ENCODE measurements at places on chromosomes 6 and 20. TPM values are rescaled to one million over a fixed set of nuclear protein-coding genes. Genes with fewer than 3 reads are reported as not detected.

SLC13A3 gene
- total RNA-seq: not detected

- DNase-seq: peak; percentile 38
Measured at GRCh38 chr6:129369737-129370136, 340.2 kb downstream of the ARHGAP18 start.

DNA sequence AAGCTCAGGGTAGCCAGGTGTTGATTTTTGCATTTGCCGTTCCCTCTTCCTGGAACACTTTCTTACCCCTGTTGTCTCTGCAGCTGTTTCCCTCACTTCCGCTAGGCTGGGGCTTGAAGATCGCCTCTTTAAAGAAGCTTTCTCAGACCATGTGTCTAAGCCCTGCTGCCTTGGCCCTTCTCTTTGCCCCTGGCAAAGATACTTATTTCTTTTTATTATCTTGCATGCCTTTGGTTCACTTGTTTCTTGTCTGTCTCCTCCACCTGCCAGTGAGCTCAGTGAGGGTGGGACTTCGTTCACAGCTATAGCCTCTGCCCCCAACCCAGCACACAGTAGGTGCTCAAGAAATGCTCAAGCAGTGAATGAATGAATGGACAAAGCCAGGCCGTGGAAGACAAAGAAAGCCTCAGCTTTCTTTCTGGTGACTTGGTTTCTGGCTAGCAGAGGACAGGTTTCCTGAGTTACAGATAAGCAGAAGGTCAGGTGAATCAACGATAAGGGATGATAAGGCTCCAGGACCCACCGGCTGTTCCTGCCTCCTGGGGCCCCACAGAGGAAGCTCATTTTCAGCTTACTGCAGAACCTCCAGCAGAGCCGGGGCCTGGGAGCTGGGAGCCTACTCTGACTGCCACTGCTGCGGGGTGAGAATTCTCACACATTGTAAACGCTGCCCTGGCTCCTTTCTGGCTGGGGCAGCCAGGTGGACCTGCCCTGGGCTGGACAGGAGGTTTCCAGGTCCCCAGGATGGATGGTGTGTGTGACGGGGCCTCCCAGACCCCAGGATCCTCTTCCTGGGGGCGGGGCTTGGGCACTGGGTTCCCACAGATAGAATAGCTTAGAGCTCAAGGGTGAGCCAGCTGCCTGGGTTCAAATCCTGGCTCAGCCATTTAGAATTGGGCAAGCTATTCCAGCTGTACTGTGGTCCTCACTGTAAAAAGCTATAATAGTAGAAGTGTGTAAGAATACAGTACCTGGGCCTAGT lies 29.8 kb downstream of the SNAI1 start:
- no peak for DNase-seq

GRCh38 chr6:3355358-3356055 lies 96.8 kb downstream of the PSMG4 start:
- DNase-seq: no peak

DNA sequence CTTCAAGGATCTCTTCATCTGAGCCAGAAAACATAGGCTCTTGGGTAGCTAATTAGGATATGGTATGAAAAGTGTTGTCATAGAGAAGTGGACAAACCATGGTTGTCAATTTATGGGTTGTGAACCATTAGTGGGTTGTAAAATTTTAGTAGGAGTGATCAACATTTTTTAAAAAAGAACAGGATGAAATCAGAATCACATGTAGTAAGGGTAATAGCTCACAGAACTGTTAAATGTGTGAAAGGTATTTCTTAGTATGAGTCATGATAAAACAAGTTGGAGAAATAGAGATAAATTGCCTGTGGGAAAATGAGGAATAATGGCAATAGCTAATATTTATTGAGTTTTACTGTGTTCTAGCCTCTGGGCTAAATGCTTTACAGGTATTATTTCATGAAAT lies 113.4 kb downstream of the MAP3K4 start:
- no peak for DNase-seq

CNBD2 gene
- 3.1 TPM for total RNA-seq

DNA sequence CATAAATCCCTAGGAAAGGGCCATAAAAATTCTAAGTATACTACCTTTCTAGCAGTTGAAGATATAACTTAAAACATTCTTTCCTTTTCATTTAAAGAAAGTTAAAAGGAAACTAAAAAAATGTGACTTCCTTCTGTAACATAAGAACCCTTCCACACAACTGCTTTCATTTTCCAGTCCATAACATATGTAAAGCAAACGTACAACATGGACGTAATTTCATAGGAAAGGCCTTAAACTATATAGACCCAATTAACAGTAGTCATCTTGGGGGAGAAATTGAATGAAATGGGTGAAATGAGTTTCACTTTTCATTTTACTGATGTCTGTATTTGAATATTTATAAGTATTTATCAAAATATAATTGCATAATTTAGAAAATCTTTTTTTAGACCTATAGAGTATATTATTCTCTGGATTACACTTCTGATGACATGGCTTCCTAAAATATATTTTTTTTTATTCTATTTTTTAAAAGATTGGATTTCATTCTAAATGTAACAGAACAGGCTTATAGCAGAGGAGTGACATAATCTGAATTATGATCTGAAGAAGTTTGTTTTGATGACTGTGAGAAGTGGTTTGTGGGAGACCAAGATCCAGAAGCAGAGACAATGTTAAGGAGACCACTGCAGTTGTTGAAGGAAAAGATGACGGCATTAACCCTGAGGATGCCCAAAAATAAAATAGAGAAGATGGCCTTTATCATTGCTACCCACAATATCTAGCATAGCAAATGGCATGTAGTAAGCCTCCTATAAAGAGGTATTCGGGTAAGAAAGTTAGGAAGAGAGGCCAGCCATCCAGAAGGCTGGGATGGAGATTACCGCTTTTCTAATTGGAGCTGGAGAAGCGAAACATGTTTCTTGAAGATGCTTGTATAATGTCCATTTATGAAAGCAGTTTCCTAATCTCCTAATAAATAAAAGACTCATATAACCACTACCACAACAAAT lies 260.4 kb downstream of the PTPRK start:
- no peak for DNase-seq

CALHM6 gene
- 24.8 TPM for total RNA-seq

RPS10 gene
- total RNA-seq: 1,689 TPM

ADAM33 gene
- total RNA-seq: not detected

- no peak for DNase-seq
Measured at GRCh38 chr6:113971741-113972140, 793 bp upstream of the HDAC2 start.

SSTR4 gene
- not detected for total RNA-seq

GRCh38 chr20:64137598-64138031 lies 26.6 kb upstream of the MYT1 start:
- DNase-seq: no peak

RAE1 gene
- total RNA-seq: 63.4 TPM

NKAPL gene
- not detected for total RNA-seq

GRCh38 chr6:11970114-11970513 lies 42.0 kb upstream of the HIVEP1 start:
- no peak for DNase-seq

DNA sequence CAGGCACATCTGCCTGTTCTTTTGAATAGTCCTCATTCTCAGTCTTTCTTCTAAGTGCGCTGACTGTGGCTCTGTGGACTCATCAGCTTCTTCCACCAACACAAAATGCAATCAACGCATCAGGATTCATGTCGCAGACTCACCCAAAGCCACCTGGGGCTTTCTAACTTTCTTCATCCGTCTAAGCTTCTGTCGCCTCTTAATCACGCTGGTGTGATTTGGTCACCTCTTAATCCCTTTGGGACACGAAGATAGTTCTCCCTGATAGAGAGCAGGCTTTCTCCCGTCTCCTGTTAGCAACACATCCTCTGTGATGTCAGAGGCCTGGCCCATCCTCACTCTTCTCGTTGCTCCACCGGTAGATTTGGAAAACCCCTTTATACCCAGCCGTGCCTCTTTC lies 78.0 kb upstream of the FOXQ1 start:
- DNase-seq: no peak

DNA sequence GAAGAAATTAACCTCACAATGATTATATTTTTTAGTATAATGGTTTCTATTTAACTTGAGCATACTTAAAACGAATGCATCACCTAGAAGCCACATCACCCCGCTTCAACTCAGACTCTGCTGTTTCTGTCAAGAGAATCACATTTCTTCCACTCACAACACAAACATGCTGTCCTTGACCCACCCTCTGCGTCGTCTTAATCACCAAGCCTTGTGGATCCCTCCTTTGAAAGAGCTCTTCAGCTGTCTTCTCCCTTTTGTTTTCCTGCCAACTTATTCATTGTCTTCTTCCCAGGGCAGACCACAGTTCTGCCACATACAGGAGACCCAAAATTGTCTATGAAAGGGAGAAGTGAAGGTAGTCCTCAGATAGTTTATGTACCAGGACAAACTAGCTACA lies 595.6 kb upstream of the AGPAT4 start:
- no peak for DNase-seq

GRCh38 chr6:113414511-113414910 lies 442.6 kb upstream of the MARCKS start:
- no peak for DNase-seq

DNA sequence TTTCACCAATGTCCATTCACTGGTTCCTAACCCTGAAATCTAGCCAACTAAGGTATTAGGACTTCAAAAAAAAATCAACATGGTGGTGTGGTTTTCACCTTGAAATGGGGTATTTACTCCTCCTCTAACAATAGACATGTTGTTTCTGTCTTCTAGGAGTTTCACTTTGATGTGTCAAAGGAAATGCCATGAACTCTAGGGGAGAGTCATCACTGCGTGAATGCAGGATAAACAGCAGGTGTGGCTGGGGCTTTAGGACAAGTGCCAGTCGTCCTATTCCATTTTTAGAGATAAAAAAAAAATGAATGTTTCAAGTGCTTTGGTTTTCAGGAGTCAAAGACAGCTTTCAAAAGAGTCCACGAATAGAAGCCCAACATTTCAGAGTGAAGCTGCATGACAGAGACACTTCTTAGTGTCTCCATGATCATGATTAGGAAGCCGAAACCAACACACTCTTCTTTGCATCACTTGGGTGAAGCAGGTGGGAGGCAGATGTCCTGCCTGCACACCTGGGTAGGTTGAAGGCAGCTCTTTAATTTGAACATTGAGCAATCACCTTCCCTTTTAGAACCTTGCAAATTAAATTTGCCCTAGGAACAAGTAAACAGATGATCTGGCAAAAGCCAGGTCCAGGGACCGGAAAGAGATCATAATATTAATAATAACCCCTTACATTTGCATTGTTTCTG lies 328.5 kb upstream of the PRDM1 start:
- DNase-seq: peak; percentile 75

DNA sequence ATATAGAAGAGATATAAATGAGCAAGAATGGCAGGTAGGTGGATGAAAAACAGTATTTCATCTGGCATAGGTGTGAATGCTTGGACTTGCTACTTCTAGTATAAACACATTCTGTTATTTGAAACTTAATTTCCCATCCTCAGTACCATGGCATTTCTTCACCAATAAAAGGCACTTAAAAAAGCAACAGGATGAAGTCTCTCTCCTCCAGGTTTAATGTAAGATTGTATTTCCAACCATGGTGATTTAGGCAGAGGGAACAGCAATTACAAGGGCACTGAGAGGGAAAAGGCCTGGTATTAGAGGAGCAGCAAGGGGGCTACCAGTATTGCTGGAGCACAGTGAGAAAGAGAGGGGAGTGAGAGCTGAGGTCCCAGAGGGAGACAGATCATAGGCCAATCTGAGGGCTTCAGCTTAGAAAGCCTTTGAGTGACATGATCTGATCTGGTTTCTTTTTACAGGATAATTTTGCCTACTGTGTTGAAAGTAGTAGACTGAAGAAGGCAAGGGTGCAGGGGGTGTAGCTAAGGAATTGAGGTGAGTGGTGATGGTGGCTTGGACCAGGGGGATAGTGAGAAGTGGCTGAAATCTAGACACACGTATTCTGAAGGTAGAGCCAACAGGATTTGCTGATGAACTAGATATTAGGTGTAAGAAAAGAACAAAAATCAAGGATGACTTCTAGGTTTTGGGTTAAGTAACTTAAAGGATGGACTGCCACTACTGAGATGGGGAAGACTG lies 67.8 kb upstream of the SMIM29 start:
- DNase-seq: no peak

DNA sequence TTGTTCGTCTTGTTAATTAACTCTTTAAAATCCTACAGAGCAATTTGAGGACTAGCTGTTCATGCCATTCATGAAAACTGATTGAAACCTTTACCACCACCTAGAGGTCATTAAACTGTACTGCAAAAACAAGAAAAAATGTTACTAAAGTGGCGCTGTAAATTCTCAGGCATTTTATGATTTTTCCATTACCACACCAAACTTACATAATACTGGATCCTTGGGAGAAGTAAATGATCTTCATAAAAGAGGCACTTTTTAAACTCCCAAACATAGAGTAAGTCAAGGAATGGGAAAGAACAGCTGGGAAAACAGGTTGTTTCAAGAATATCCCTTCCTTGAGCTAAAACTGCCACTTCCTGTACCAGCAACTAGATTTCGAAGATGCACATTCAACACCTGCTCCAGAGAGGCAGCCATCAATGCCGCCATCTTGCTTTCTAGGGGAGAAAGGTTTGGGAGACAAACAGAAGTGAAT lies 54.3 kb downstream of the MYLIP start:
- DNase-seq: peak; percentile 60

PRPH2 gene
- total RNA-seq: not detected

DNA sequence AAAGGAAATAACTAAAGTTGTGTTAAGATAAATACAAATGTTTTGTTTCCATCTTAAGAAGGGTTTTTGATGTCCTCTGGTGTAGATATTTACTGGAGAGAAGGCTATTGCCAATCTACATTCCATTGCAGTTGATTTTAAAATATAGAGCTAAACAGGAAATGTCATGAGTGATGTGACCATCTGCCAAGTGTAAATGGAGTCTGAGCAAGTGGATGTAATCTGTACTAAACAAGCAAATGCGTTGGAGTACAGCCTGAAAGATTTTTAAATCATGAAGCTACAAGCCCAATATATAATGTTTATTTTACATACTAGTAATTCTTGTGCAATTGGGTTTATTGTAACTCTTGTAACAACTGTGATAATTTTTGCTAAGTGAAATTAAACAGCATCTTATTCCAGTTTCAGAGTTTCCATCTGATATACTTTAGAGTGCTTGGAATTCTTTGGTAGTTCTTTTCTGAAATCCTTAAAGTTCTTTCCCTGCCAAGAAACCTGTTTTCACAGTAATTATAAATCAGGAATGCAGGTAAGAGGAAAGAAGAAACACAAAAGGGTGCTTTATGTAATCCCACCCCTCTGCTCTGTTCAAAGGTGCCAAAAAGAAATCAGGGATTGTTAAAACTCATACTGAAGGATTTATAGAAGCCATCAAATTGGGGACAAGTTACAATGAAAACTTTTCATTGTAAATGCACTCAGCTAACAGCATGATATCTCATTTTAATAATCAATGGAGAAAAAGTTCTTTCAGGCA lies 47.2 kb upstream of the FLRT3 start:
- DNase-seq: no peak

RHAG gene
- total RNA-seq: not detected

- DNase-seq: no peak
Measured at GRCh38 chr6:161727083-161727833, 453.4 kb upstream of the AGPAT4 start.

DNA sequence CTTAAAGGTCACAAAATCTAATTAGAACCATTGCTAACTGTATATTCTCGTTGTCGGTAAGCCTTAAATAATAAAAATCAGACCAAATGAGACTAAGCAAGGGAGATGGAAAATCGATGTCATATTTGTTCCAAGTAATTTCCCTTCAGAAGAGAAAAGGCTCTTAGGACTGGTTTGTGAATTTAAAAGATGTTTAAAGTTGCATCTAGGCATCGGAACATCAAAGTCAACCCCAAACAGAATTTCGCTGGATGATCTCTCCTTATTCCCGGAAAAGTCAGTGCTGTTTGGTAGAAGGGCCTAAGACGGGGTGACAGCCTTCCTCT lies 63.8 kb downstream of the NPEPL1 start:
- DNase-seq: no peak
